ENCODE measurements at places on chromosomes 6 and 20.

DNA sequence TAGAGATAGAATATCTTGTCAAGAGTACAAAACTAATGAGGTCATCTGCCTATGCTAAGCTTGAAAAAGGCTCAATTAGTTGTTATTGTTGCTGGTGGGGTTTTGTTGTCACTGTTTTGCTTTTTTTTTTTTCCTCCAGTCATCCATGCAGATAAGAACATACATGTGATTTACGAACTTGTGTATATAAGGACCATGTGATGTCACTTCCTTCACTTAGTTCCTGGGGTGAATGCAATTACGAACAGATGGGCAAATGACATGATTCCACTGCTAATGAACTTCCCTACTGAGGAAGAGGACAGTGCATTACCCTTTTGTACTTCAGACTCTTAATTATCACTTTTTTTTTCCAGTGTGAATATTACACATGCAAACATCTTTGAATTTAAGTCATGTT lies 1175.3 kb upstream of the GJE1 start:
- DNase-seq = no peak

GRCh38 chr6:164396071-164397047 lies 913.0 kb downstream of the C6orf118 start:
- peak; percentile 3 for DNase-seq

DNA sequence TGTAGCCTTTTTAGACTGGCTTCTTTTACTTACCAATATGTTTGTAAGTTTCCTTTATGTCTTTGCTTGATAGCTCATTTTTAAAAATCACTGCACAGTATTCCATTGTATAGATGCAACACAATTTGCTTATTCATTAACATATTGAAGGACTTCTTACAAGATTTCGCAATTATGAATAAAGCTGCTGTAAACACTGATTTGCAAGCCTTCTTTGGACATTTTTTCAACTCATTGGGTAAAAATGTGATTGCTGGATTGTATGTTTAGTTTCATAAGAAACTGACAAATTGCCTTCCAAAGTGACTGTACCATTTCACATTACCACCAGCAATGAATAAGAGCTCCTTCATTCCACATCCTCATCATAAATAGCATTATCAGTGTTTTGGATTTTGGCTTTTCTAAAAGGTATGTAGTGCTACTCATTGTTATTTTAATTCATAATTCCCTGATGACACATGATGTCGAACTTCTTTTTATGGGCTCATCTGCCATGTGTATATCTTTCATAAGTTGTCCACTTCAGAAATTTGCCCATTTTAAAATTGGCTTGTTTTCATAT lies 80.7 kb downstream of the TFAP2B start:
- DNase-seq = no peak

DNA sequence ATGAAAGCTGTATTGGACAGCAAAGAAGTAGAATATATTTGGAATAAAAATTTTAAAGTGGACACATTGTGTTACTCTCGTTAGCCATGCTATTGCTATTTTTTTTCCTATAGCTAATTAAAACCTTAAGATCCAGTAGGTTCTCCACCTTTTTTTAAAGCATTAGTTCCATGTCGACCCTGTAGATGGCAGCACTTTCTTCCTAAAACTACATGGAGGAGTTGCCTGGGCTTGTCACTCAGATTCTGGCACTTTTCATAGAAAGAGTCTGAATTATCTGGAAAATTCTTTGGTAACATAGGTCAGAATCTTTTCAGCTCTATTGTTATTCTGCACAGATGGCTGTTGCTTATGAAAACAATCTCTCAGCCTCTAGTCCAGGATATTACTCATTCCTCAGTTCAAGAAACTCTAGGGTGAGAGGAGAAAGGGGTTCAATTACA lies 42.0 kb upstream of the ESR1 start:
- DNase-seq = peak; percentile 54

DNA sequence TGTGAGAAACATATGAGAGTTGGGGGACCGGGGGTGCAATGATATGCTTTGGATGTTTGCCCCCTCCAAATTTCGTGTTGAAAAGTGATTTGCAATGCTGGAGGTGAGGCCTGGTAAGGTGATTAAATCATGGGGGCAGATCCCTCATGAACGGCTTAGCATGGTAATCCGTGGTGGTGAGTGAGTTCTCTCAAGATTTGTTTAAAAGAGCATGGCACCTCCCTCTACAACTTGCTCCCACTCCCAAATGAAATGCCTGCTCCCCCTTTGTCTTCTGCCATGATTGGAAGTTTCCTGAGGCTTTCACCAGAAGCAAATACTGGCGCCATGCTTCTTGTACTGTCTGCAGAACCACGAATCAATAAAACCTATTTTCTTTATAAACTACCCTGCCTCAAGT lies 2.5 kb downstream of the DEK start:
- DNase-seq = no peak
